ENCODE measurements at places on chromosomes 2 and 18. TPM values are rescaled to one million over a fixed set of nuclear protein-coding genes. Genes with fewer than 3 reads are reported as not detected.

DNA sequence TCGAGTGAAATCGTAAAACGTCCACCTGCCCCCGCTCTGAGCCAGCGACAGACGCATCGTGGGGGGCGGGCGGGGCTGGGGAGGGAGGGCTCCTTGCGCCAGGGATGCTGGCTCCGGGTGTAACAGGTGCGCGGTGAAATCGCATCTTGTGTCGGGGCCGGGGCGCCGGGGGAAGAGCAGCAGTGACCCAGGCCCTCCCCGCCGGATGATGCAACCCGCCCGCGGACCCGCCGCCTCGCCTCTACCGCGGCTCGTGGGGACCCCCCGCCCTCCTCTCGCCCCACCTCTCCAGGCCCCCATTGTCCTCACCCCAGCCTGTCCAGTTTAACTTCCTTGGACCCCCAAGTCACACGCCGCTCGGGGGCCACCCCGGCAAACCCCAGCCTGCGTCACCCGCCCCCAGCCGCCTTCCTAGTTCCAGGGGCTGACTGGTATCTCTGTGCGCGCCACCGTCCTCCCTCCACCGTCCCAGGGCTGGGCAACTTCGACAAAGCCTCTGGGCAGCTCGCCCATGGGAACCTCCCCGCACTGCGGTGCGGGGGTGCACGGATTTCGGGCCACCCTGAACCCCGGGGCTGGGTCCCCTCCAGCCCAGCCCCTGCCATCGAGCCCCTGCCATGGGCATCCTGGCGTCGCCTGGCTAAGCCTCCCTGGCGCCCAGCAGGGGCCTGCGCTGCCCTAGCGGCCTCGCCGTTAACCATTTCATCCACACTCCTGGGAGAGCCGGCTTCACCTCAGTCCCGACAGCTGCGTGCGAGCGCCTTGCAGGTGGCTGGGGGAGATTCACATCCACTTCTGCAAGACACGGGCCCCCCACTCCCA lies 799 bp upstream of the KIF1A start:
- DNase-seq: no peak

- no peak for DNase-seq
These were observed 7.3 kb downstream of the FARP2 start for GRCh38 chr2:241363426-241363825.

The CNGA3 gene
- polyA plus RNA-seq: not detected

DNA sequence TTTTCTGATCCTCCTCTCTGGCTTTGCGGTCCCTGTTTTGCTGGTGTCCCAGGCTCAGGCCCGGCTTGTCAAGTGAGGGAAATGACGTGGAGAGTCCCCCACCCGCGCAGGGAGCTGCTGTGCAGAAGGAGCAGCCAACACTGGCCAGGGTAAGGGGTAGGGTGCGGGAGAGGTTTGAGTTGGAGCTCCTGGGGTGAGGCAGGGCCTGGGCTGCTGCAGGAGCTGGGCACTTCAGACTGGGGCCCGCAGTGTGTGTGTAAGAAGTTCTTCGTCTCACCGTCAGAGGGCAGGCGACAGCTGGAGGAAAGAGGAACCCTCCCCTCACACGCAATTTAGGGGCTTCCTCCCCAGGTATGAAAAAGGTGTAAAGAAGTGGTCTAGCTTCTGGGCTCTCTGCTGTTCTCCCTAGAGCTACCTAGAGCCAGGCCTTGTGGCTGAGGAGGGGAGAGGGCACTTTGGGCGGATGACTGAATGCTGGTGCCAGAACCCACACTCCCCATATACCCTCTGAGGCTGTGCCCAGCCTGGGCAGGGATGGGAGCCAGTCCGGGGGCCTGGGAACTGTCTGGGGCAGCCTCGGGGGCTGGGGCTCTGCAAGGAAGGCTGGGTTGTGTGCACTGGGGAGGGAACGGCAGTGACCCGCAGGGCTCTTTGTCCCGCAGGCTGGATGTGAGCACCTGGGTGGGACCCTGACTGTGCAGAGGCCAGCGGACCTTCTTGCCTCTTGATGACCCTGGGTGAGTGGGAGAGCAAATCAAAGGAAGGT lies 11.8 kb downstream of the CELF4 start:
- no peak for DNase-seq

The G6PC2 gene
- not detected for polyA plus RNA-seq

The E2F6 gene
- polyA plus RNA-seq: 5.1 TPM

The AFF3 gene
- 4.2 TPM for polyA plus RNA-seq

The NT5C1B gene
- 0.78 TPM for polyA plus RNA-seq

The DSC1 gene
- polyA plus RNA-seq: not detected
